ENCODE measurements at places on chromosomes 3 and 15.

DNA sequence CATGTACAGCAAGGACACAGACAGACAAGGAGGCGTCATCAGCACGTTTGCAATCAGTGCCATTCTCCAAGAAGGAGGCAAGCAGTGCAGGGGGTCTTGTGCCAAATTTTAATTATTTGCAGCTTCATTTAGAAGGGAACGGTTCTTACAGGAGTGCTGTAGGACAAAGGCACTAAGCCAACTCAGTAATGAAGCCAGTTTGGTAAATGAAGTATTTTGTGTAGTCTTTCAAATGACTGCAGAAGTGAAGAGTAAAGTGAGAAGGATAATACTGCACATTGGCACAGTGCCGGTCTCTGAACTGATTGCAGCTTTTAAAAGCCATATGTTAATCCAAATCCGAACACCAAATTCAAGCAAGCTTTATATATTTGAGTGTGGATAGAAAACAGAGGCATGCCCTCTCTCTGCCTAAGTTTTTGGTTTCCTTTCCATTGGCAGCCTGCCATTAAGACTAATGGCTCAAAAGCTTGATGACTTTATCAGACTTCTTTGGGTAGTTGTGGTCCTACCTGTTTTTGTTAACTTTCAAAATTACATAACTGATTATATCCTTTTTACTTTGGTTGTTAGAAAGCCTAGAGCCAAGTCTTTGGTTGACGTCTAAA lies 101.3 kb downstream of the SENP2 start:
- no peak for DNase-seq

GRCh38 chr3:47007482-47008233 lies 28.2 kb downstream of the NBEAL2 start:
- DNase-seq: no peak

GRCh38 chr15:64754663-64755426 lies 20.5 kb downstream of the RBPMS2 start:
- DNase-seq: no peak

DNA sequence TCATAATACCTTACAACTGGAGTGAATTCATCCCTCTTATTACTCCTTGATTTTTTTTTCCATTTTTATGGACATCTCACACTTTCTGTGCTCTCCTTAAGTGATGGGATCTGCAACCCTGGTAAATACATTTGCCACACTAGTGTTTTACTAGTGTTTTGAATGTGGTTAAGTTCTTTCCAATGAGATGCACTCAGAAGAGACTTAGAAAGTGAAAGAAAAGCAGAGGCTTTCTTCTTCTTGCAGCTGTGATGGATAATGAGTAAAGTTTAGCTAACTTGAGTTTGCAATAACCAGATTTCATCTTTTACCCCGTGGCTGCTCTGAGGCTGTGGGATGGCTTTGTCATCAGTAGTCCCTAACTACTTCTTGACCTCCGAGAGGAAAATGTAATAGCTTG lies 1248.4 kb downstream of the NSUN3 start:
- DNase-seq: no peak

DNA sequence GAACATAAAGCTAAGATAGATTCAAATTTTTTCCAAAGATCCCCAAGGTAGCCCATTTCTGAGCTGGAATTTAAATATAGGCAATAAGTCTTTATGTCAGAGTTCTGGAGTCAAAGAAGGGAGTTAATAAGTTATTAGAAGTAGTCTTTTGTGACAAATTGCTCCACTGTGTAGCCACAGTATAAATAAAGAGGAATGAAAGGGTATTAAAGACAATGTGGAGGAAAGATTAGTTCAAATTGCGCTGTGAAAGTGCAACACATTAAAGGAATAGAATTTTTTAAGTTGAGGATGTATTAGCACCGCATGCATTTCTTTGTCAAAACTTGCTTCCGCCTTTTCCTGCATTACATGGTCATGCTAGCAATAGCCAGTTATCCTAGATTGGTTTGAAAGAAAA lies 666.6 kb upstream of the CCDC54 start:
- DNase-seq: no peak

DNA sequence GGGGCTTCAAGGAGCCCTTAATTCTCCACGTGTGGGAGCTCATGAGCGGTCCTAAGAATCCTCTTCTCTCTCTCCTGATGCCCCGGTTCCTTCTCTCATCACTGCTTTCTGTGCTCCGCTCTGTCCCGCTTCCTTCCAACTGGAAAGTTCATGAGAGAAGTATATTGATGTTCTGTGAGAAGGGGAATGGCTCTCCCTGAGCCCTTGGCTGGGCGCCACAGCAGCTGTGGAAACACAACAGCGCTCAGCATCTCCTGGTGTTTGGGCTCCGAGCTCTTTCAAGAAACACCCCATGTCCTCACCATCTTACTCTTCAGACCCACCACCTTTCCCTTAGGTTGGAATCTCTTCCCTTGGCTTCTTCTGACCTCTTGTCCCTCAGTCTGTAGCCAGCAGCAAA lies 161.7 kb downstream of the VGLL4 start:
- DNase-seq: no peak

DNA sequence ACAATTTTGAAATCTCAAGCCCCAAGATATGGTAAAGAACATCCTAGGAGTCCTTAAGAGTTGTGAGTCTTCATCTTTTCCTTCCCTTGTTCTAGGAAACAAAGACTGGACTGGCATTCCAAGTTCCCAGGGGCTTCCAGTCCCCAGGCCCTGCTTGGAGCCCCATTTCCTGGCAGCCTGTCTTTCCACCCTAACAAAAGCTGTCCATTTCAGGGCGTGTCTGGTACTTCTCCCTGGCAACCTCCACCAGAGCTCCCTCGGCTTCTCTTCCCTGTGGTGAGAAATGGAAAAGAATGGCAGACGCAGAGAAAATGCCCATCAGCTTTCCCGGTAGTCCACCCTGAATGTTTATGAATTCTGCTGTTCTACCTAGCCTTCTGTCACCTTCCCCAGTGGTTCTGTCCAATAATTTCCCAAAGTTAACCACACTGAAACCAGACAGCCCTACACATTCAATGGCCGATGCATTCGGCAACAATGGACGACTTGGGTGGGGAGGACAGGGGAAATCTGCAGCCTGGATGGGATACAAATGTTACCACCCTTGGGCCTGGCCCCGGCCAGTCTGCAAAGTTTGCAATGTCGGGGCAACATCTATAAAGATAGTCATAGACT lies 6.8 kb downstream of the RAB6B start:
- DNase-seq: no peak

GRCh38 chr3:49327485-49327884 lies 12.4 kb downstream of the USP4 start:
- peak; percentile 30 for DNase-seq

GRCh38 chr3:85977615-85978338 lies 1013.2 kb downstream of the VGLL3 start:
- DNase-seq: no peak

DNA sequence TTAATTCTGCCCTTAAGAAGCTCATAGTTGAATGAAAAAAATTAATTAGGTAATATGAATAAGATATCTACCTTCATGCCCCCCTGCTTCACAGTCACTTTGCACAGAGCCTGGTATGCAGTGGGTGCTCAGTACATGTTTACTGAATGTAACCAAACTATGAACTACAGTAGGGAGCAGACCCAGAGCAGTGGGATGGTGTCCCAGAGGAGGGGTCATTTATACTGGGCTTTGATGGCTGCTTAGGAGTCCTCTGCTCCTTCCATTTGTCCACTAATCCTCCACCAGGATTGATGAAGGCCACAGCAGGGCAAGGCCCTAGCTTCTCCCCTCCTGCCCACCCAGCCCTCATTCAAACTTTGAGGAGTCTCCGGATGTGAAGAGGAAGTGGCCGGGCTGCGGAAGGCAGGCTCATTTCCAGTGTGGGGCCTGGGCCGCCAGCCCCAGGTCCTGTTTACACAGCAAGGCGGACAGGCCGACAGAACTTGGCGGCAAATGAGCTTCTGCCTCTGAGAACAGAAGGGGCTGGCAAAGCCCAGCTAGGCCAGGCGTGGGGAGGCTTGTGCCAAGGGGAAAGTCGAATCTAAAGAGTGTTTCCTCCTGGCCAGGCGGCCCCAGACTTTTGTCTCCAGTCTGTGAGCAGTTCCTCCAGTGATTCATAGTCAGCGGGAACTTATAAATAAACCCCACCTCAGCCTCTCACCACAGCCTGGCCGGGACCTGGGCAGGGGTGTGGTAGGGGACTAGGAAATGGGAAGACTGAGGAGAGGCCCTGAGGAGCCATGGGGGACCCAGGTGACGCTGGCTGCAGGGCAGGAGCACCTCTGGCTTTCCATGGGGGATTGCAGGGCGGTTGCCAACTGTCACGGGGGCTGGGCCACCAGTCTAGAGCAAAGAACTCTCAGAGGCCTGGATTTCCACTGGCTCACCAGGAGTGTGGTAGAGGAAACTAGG lies 51.6 kb upstream of the LCTL start:
- DNase-seq: no peak

DNA sequence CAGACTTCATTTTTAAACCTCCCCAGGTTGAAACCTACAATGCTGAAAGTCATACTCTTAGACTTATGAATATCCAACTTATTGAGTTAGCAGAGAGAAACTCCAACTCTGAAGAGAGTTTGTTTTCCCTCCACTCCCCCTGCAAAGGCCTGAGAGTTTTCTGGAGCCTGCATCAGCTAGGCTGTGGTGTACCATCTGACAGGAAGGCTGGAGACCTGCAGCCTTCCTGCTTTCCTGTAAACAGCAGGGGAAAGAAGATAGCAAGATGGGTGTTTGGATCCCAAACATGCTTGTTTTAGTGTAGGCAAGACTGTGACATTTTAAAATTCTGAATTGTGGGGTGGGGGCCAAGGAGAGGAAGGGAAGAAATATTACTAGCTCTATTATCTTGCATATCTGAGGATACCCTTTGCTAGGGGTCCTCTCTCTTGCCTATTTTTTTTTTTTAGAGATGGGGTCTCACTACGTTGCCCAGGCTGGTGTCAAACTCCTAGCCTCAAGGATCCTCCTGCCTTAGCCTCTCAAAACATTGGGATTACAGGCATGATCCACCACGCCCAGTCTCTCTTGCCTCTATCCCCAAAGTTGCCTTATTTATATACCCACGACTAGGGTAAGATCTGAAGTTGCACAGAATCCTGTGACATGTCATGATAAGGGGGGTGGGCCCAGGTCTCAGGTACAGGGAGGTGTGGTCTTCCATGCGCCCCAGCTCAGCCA lies 51.0 kb upstream of the USP3 start:
- DNase-seq: no peak

DNA sequence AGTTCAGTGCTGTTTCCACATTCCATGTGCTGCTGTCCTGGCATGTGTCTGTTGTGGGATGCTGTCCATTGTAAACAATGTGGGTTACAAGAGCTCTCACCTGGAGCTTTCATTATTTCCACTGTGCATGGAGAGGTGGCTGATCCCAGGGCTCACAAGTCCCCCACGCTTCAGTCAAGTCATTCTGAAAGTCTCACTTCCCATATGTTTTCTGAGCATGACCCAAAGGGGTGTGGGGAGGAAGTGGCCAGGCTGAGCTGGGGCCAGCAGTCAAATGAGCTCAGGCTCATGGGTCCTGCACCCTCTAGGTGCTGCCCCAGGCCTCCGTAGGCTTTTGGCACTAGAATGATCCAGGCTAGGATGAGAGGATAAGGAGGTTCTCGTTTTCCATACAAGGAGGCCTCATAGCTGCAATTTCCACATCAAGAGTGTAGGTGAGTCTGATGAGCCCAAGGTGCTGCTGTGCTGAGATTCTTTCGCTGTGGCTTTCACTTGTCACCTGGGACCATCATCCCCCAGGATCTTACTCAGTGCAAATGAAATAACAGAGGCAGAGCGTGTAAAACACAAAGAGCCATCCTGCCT lies 22.0 kb downstream of the STARD5 start:
- DNase-seq: no peak

DNA sequence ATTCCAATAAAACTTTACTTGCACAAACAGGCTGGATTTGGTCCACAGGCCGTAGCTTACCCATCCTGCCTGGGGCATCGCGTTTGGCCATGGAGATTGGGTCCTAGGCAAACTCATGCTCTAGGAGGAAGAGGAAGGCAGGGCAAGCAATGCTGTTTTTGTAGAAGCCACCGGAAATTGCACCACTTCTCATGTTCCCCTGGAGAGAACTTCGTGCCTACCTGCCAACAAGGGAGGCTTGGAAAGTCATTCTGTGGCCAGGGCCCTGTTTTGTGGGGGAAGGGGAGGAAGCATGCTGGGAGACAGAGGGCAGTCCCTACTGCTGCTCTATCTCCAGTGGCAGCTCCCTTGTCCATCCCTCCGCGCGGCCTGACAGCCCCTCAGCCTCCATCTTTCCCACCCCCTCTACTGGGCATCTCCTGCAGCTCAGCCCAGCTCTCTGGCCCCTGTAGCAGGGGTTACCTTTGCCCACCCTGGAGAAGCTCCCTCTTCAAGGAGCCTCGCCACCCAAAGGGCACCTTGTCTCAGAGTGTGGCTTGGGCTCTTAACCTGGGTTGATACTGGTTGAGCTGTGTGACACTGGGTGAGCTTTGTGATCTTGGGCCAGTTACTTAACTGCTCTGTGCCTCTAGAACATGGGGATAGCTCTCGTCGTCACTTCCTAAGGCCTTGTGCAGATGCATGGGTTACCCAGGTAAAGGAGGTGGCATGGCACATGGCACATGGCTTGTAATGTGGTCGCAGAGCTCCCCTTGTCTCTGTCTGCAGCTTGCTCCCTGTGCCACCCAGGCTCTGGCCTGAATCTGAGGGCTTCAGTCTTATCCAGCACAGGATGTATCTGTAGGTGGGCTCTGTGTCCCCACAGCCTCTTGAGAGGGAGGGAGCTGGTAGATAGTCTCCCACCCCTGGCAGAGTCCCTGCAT lies 6.1 kb downstream of the ABTB1 start:
- no peak for DNase-seq

GRCh38 chr15:84747416-84748273 lies 747 bp upstream of the ZNF592 start:
- DNase-seq: peak; percentile 64

DNA sequence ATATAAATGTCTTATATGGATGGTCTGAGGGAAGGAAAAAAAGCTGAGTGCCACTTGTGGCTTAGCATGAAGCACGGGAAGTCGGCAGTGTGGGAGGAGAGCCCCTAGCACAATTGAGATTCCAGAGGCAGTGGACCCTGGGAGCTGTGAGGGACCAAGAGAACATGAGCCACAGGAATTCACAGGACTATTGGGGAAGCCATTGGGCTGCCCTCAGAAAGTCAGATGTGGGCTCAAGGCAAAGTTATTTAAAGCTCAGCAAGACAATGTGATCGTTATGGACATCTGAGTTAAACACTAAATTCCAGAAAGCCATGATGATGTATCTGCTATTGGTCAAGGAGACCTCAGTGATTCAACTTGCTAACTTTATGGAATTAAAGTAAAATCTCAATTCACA lies 380.8 kb upstream of the IL12A start:
- DNase-seq: no peak

DNA sequence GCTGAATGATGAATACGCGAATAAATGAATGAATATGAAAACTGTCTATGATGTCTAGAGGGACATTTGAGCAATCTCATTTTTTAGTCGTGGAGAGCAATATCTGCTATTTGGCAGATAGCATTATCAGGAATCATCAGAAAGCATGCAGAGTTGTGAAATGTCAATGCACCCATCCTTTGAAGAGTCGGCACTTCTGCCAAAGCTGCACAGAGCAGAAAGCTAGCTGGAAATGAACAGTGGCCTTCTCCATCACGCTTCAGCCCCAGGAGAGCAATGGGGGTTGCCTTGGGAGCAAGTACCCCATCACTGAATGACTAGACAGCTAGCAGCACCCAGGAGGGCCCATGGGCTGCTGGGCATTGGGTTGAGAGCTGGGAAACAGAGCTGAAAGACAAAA lies 69.1 kb upstream of the PROK2 start:
- DNase-seq: no peak

GRCh38 chr15:92899601-92899947 lies 550 bp upstream of the CHD2 start:
- DNase-seq: peak; percentile 70

Measured in hematopoietic multipotent progenitor cell treated with erythropoietin and hydrocortisone succinate and interleukin-3 and kit ligand, for 15 days (in vitro differentiated cells).